ENCODE measurements at places on chromosomes 4 and X. TPM values are rescaled to one million over a fixed set of nuclear protein-coding genes. Genes with fewer than 3 reads are reported as not detected.

PHKA1 gene
- total RNA-seq = 4.7 TPM

PGAM4 gene
- total RNA-seq = not detected

SLC49A3 gene
- total RNA-seq = 0.31 TPM

MAGEA12 gene
- total RNA-seq = not detected

F9 gene
- not detected for total RNA-seq

NPFFR2 gene
- not detected for total RNA-seq

PLP1 gene
- total RNA-seq = 19.4 TPM

FREM3 gene
- not detected for total RNA-seq

L1CAM gene
- 195 TPM for total RNA-seq

MEPE gene
- not detected for total RNA-seq

SMARCA5 gene
- total RNA-seq = 92.0 TPM

RTL9 gene
- 0.63 TPM for total RNA-seq

CPZ gene
- total RNA-seq = 0.31 TPM

BEX2 gene
- total RNA-seq = 111 TPM

TMPRSS11A gene
- total RNA-seq = not detected

TMEM156 gene
- 0.31 TPM for total RNA-seq

TEC gene
- 4.7 TPM for total RNA-seq

SPATA4 gene
- total RNA-seq = 0.63 TPM

ENPEP gene
- total RNA-seq = 1.6 TPM

TFE3 gene
- total RNA-seq = 12.2 TPM

USP51 gene
- total RNA-seq = 4.7 TPM

BGN gene
- total RNA-seq = 4.7 TPM

CXCR3 gene
- total RNA-seq = not detected

CUL4B gene
- total RNA-seq = 53.8 TPM

CDKL5 gene
- 92.6 TPM for total RNA-seq

TNMD gene
- total RNA-seq = not detected

GPAT3 gene
- not detected for total RNA-seq

TCP11X2 gene
- 1.9 TPM for total RNA-seq

RTL3 gene
- not detected for total RNA-seq

WDFY3 gene
- 355 TPM for total RNA-seq

TDO2 gene
- total RNA-seq = 0.63 TPM
